Brain (organoid and tissue), 16 donors: ENCODE measurements at places on chromosomes 7 and 10.

DNA sequence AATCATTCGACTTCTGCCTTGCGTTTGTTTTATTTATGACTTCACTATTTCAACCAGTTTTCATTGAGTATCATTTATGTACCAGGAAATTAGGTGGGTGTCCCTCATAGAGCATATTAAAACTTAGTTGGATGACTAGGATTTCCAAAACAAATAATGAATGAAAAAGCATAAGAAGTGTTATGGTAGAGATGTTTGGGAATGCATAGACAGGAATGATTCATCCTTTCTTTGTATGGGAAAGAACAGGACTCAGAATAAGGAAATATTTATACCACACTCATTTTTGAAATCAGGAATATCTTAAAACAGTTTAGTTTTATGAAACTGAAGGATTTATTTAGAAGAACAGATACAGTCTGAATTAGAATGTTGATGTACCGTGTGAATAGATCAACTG is 315.7 kb downstream of the EXOC4 start:
- no peak for DNase-seq

DNA sequence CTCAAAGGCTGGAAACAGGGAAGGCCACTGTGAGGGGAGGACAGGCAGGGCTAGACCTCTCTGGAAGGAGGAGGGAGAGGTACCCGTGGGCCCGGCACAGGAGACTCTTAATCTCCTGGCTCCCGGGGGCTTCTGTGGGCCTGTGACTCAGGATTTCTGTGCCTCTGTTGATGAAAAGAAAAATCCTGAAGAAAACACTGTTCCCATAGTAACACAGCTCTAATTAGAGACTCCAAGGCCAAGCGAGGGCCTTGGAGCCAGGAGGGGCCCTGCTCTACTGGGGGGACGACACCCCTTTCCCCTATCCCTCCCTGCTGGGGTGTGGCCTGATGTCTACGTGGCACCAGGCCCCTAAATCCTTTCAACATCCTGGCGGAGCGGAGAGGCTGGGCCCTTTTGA is 174.1 kb upstream of the TNRC18 start:
- DNase-seq = peak; percentile 58

DNA sequence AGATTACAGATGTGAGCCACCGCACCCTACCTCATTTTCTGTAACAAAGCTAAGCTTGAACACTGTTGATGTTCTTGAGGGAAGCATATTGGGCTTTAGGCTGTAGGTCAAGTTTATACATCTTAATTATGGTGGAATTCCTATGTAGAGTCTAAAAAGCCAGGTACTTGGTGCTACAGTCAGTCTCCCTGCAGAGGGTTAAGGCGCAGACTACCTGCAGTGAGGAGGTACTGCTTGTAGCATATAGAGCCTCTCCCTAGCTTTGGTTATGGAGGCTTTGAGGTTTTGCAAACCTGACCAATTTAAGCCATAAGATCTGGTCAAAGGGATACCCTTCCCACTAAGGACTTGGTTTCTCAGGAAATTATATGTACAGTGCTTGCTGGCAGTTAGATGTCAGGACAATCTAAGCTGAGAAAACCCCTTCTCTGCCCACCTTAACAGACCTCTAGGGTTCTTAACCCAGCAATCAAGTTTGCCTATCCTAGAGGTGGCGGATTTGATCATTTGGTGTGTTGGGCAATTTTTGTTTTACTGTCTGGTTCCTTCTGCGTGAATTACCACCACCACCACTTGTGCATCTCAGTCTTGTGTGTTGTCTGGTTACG is 6.0 kb downstream of the PPIA start:
- no peak for DNase-seq

- no peak for DNase-seq
These were observed 228.6 kb downstream of the MAD1L1 start for GRCh38 chr7:2003931-2004812.

DNA sequence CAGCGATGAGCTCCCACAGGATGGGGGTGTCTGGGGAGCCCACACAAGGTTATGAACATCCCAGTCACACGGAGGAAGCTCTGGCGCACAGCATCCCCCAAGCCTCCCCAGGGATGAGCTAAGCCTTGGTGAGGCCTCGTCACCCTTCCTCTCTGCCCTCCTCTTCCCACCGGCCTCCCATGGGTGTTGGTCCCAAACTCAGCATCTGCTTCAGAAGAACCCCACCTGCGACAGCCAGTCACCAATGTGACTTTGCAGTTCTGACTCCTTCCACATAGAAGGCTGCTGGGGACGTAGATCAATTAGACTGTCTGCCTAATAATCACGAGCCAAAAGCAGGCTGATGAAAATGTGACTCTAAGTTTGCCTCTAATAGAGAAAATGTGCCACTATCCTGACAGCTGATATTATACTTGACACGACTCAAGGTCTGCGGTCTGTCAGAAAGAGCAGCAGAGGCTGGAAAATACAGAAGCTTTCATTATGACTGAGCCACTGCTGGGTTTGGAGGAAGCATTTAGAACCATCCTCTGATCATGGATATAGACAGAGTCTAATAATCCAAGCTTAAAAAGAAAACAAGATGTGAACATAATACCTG is 116.0 kb upstream of the PFKP start:
- no peak for DNase-seq

DNA sequence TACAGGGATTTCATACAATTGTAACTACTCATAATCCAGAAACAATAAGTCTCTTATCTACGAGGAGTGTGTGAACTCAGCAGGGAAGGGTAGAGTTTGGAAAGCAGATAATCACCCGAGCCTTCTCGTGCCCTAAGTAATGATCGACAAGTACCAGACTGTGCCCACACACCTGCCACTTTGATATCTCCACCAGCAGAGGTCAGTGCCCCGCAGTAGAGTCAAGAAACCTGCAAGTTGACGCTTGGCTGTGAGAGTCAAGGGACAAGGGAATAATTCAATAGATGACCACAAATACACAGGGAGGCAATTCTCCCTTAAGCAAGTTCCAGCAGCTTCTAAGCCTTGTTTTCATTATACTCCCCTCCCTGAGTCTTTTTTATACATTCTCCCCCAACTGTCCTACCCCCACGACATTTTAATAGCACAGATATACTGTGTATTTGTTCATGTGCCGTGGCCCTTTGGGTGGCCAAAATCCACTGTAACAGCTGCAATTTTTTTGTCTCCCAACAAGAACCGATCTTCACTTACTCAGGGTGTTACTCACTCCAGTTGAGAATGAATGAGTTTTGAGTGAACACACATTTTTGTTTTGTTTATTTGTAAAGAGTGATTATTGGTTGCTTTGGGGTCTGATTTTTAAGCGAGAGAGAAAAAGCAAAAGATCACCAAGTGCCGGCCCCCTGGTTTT is 106.9 kb upstream of the RHEB start:
- DNase-seq = peak; percentile 75

DNA sequence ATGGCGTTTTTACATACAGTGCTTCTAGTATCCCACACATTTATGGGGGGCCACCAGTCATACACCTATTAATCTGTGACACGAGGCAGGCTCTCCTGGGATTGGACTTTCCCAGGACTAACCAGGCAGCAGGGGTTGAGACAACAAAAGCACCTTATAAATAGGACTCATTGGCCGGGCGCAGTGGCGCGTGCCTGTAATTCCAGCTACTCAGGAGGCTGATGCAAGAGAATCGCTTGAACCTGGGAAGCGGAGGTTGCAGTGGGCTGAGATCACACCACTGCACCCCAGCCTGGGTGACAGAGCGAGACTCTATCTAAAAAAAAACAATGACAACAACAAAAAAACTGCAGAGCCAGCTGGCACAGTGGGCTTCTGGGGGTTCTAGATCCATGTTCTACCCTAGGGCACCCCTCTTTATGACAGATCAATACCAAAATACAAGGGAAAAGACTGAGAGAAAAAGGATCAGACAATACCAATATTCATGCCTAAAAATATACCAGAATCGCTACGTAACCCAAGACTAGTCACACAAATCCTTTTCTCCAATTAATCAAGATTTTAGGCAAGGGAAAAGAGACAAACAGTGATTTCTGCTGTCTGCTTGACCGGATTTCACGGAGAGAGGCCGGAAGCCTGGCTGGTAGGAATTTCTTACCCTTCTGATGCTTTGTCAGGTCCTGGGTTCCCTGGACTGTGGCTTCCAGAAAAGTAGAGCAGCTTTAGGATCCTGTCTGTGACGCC is 98.4 kb upstream of the CCNY start:
- no peak for DNase-seq

GRCh38 chr10:33228426-33228825 is 106.0 kb downstream of the NRP1 start:
- no peak for DNase-seq

GRCh38 chr7:35474100-35474499 is 220.2 kb upstream of the TBX20 start:
- no peak for DNase-seq

- no peak for DNase-seq
These were observed 104.6 kb downstream of the NRP1 start for GRCh38 chr10:33229949-33230267.

- DNase-seq = no peak
These were observed 12.6 kb downstream of the FKBP6 start for GRCh38 chr7:73340514-73340913.

DNA sequence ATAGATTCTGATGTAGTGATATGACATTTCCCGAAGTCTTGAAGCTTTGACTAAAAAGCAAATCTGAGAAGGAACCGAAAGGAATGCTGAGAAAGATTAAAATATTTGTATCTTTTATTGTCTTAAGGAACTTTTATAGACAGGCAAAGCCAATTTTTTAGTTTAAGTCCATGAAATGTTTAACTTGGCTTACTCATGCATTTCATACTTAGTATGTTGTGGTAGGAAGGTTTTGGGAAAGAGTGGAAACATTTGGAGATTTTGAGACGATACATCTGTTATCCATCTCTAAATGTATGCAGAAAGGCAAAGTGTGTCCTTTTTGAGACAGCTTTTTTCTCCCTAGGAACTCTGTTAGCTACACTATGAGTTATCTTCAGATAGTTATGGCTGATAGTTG is 10.1 kb downstream of the TBC1D12 start:
- no peak for DNase-seq

DNA sequence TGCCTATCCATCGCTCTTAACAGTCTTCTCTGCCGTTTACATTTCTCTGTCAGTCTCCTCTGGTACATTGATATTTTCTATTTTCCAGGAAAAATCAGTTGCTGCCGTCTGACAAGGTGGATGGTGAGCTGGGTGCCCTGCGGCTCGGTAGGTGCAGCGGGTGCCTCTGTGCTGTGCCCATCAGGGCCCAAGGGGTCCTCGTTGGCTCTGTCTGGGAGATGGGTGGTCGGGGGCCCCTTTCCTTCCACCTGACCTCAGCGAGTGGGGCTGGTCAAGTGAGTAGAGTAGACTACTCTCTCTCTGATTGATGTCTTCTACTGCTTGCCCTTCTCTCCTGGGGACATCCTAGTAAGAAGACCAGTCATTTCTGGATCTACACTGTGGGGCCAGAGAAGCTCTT is 57.4 kb downstream of the MINDY4 start:
- no peak for DNase-seq

- peak; percentile 56 for DNase-seq
These were observed 1.8 kb downstream of the HNRNPF start for GRCh38 chr10:43407148-43407575.

DNA sequence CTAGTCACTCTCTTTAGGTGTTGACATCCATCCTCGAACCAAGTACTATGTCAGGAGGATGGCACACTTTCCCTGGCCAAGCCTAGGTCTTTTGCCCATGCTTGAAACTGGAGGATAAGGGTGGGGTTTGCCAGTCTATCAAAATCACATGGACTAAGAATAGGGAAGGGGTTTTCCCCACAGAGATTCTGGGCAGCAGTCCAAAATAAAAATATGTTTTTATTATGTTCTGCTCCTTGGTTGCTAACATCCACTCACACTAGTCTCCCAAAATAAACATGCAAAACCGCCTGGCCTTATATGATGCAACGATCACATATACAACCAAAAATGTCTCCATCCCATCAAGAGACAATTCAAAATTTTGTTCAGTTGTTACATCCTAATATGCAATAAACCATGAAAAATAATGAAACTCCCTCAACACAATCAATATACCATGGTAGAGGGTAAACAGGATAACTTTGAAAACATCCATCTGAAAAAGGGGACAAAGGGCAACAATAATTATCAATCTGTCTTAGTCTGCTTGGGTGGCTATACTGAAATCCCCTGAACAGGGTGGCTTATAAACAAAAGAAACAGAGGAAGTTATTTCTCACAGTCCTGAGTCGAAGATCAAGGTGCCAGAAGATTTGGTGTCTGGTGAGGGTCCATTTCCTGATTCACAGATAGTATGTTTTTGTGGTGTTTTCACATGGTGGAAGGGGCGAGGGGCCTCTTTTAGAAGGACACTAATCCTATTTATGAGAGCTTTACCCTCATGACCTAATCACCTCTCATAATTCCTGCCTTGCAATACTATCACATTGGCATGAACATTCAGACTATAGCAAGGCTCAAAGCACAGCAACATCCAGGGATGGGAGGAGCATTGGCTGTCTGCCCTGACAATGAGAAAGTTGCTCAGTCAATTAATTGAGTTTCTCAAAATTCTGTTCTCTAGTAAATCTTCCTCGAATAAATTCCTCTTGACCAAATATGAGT is 159.3 kb downstream of the ETV1 start:
- DNase-seq = no peak

DNA sequence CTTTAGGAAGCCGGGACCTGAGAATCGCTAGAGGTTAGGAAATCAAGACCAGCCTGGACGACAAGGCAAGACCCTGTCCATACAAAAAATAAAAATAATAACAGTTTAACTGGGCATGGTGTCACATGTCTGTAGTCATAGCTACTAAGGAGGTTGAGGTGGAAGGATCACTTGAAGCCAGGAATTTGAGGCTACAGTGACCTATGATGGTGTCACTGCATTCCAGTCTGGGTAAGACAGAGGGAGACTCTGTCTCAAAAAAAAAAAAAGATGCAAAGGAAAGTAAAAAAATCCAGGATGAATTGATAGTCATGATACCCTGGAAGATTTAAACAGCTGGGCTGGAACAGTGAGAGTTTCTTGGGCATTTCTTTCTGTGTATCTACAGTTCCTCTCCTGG is 463.2 kb downstream of the GALNT17 start:
- DNase-seq = no peak

DNA sequence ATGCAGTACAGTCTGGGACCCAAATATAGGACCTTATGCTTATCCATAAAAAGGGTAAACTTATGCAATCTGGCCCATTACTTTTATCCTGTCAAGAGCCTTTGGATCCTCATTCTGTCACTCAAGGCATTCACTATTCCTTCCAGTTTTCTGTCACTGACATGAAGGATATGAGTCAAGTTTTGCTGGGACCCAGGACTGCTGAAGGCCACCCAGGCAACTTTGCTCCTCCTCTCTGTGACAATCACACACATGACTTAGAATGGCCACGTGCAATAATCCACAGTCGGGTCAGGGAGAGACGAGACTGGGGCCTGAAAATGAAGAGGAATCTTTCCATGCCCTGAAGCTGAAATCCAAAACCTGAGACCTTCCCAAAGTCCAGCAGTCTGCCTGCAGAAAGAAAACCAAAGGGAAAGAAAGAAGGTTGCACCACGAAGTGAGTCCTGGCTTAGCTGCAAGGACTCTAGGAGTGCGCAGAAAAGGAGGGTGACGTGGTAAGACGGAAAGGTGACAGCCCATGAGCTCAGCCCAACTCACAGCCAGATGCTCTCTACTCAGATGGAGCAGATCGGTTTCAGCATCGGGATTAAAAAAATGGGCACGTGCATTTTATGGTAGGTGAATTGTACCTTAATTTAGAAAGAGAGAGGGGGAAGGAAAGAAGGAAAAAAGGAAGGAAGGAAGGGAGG is 67.2 kb downstream of the VOPP1 start:
- DNase-seq = no peak
